ENCODE measurements at places on chromosomes 2 and 18.

- no peak for DNase-seq
Measured at GRCh38 chr2:97669448-97669847, at the start of gene C2orf92. C2orf92 (plus strand) TSS chr2:97669713; CDS start chr2:97669789, 76 bp downstream.

- no peak for DNase-seq
Measured at GRCh38 chr2:190110131-190110530, 47.6 kb upstream of the MSTN start.

GRCh38 chr2:11507517-11507916 is 26.3 kb upstream of the GREB1 start:
- DNase-seq, result no peak

DNA sequence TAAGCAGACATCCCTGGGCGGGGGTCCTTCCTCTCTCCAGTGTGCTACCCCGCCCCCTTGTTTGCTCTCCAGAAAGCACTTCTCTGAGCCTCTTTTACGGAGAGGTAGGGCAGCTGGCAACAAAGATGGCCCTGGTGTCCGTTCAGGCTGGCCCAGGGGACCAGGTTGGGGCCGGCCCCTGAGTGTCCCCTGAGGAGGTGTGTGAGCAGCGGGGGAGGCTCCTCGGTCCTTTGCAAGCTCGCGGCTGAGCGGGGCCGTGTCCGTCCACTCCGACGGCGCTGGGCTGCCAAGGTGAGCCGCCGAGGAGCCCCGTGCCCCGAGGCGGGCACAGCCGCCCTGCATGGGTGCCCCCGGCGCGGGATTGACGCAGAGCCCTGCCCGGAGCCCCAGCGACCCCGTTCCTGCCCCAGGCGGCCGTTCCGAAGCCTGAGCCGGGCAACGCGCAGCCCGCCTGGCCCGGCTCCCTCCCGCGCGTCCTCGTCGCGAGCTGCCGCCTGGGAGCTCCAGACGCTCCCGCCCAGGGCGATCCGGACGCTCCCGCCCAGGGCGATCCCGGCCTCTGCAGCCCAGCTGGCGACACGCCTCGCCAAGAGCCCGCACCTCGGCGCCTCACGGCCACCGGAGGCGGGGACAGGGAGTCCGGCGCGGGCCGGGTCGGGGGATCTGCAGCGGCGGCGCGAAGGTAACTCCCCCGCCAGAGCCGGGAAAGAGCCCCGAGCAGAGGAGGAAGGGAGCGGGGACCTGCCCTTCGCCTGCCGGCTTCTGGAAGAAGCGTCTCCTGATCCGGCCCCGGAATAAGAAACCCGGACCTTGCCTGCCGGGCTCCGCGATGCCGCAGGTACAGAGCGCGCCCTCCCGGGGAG is at the start of gene PROKR1:
PROKR1 (plus strand) TSS at position 569 of the 863 bp plus-strand sequence. CDS start 2,243 bp downstream, outside the sequence.
- no peak for DNase-seq

GRCh38 chr2:67646714-67647333 is 249.7 kb downstream of the ETAA1 start:
- DNase-seq, result no peak

DNA sequence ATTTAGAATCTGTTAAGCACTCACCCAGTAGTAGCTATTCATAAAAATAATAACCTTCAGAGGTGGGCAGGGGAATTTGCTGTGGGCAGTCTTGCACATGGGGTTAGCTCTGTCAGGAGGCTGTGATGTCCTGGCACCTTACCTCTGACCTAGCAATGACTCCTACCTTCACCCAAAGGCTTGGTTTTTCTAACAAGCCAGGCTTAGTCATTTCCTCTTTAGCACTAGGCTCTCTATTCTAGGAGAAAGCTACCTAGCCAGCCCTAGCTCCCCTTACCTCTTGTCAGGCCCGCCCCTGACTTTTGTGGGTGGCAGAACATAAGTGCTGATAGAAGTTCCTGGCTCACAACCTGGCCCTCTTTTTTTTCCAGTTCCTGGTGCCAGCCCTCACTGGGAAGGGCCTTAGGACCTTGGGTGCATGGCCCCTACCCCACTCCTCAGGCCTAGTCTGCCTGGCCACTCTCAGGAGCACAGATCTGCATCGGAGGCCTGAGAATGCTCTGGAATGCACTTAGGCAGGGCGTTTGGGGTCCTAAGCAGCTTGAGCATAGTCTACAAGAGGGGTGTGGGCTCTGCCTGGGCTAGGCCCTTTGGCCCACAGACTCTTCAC is 17.7 kb downstream of the CPLX4 start:
- DNase-seq, result no peak

GRCh38 chr2:204187229-204188083 is 250.9 kb downstream of the ICOS start:
- DNase-seq, result no peak

DNA sequence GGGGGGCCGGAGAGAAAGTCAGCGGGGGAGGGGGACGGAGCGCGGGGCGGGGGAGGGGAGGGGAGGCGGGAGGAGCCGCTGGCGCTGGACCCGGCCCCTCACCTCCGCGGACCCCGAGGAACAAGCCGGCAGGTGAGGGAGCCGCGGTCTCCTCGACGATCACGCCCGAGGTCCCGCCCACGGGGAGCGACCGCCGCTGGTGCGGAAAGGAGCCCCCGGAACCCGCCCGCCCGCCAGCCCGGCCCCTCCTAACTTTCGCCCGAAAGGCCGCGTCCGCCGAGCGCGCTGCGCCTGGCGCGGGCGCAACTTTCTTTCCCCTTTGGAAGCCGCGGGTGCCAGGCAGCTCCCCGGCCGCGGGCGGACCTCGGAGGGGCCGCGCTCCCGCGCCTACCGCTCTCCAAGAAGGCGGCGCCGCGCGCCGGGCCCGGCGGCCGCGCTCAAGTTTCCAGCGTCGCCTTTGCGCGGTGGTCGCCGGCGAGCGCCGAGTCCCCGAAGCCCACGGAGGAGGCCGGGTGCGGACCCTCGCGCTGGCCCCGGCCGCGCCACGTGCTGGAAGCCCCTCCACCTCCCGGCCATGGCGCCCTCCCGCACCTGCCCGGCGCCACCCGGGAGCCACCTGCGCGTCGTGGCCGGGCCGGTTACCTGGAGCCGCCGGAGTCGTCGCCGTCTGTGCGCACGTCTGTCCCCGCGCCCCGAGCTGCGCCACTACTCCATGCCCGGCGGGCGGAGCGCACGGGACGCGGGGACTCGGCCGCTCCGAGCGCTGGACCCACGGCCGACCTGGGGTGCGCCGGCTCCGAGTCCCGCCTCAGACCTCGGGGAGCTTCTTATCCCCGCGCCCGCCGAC is at the start of gene ALKAL2:
ALKAL2 (minus strand) TSS at position 181 of the 847 bp plus-strand sequence. CDS start 256 bp downstream, outside the sequence.
- DNase-seq, result no peak

DNA sequence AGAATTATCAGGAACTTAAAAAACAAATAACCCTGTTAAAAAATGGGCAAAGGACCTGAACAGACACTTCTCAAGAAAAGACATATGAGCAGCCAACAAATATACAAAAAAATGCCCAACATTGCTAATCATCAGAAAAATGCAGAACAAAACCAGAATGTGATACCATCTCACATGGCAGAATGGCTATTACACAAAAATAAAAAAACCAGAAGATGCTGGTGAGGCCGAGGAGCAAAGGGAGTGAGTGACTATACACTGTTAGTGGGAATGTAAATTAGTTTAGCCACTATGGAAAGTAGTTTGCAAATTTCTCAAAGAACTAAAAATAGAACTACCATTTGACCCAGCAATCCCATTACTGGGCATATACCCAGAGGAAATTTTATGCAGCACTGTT is 95.8 kb upstream of the DSEL start:
- no peak for DNase-seq

DNA sequence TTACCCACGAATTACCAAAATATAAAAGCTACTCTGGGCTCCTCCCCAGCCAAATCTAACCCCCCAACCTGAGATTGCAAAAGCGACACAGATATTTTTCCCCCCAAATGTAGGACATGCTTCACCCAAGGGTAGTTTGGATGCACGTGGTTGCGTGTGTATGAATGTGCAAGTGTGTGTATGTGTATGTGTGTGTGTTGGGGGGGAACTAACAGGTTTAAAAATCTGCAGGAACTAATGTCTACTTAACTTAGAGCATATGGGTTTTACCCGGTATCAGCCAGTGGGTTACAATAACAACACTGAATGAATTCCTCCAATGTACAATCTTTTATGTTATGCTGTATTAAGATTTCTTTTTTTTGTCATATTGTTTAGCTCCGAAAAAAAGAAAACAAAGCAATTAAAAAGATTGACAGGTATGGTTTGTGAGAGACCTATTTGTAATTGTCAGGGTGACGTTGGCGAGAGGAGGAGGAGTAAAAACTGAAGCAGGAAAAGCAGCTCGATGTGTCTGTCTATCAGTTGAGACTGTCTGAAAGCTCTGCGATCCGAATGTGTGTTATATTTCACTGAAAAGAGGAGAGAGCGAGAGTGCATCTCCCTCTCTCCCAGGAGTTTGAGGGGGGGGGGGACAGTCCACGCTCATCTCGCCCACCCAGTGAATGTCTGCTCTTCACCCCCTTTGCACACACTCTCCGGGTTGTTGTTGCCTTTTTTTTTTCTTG is at the start of gene TSHZ1:
TSHZ1 (plus strand) TSS at position 524 of the 728 bp plus-strand sequence. CDS start 1,080 bp downstream, outside the sequence.
- no peak for DNase-seq

GRCh38 chr2:217149087-217149660 is 289.3 kb upstream of the TNP1 start:
- no peak for DNase-seq

GRCh38 chr18:56995579-56996188 is 151.2 kb upstream of the BOD1L2 start:
- no peak for DNase-seq

GRCh38 chr18:70337139-70337972 is 48.5 kb downstream of the SOCS6 start:
- no peak for DNase-seq

DNA sequence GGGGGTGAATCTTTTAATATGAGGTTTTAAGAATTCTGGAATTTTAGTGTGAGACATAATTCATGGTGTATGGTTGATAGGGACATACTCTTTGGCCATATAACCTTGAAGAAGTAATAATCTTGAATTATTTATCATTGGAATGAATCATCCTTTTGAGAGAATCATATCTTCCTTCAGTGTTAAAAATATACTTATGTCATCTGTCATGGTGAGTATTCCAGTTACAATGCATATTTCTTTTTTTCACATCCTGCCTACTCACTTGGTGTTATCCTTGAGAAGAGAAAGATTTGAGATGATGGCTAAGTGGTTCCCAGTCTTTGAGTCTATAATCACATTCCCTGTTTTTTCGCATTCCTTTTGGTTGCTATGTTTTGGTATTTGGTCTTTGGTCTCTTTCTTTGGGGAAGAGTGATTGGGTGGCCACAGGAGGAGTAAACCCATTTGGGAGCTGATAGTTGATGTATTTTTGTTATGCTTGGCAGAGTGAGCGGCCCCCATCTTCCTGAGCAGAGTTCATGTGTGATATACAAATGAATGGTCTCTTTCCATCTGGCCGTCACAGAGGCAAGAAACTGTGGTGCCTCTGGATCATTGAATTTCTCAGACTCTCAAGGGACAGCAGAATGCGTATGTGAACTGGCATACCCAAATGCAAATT is 21.6 kb downstream of the ASAP2 start:
- DNase-seq, result no peak
